ENCODE measurements at places on chromosomes 6 and 20.

DNA sequence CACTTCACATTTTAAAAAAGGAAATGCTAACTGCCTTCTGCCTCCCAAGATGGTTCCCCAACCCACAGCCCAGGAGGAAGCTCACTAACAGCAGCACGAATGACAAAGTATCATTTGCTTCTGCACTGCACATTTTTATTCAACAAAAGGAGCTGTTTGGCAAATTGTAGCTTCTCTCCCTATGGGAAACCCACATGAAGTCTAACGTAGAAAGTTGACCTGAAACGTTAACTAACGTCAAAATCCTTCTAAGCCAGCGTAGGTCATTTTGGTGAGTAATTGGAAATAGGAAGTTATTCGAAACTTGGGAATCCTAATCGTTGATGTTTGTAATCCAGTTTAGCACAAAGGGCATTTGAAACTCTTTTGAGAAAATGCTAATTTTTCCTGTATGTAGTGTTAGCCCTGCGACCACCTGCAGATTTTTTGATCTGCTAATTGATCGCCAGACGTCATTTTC lies 2.9 kb downstream of the SALL4 start:
- DNase-seq, result no peak

GRCh38 chr6:88983532-88983931 lies 20.1 kb upstream of the RNGTT start:
- DNase-seq, result peak; percentile 34

GRCh38 chr6:30882759-30883684 lies 1.3 kb upstream of the DDR1 start:
- DNase-seq, result no peak

DNA sequence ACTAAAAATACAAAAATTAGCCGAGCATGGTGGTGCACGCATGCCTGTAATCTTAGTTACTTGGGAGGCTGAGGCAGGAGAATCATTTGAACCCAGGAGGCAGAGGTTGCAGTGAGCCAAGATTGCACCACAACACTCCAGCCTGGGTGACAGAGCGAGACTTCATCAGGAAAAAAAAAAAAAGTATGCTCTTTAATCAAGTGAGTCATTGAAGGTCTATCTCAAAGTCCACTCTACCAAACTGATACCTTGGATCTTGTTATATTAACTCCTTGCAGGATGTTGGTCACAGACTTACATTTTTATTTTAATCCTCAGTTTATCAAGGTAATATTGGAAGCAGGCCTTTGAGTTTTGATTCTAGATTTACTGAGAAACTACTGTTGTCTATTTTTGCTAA lies 348.7 kb downstream of the COL12A1 start:
- DNase-seq, result no peak

- peak; percentile 70 for DNase-seq
These were observed 165.6 kb downstream of the KCNQ5 start for GRCh38 chr6:72787391-72788031.

DNA sequence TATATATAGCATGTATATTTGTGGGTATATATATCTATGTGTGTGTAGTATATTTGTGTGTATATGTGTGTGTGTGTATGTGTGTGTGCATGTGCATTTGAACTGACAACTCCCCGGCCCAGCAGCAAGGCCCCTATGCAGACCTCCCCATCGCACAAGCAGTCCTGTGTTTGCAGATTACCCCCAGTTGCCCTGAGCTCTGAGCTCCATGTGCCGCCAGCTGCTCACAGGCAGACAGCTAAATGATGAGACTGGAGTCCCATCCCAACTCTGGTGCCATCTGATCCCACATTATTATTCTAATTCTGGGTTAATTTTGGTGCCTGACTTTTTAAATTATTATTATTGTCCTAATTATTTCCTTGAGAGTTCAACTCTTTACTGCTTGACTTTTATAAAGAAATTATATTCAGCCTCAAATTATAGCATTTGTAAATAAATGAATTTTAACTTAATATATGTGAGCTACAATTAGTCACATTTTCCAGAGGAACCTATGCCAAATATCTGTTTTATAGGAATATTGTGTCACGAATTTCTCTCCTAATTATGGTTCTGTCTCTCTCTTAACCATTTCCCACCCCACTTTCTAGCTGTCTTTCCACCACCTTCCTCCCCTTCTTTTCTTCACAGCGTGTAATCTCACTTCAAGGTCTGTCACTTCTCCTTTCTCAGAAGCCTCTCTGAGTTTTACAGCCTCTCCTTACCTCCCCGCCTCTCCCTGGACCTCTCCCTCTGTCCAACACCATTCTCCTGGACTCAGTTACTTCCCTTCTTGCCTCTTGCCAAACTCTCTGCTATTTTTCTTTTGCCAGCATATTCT lies 90.6 kb upstream of the SYNDIG1 start:
- no peak for DNase-seq

Measured in brain microvascular endothelial cell (primary cell).